Activated CD4-positive, CD25-positive, alpha-beta regulatory T cell treated with anti-CD3 and anti-CD28 coated beads, Interleukin-2, amount 50 U/mL, for 16 hours (primary cell): ENCODE measurements at places on chromosomes 6 and 20.

GRCh38 chr6:41601248-41601549, 37.1 kb upstream of the MDFI start:
- DNase-seq, result no peak

- DNase-seq, result no peak
These were observed 494.7 kb upstream of the MARCKS start for GRCh38 chr6:113362301-113363047.

GRCh38 chr6:70274338-70274737, 28.5 kb downstream of the COL9A1 start:
- no peak for DNase-seq

DNA sequence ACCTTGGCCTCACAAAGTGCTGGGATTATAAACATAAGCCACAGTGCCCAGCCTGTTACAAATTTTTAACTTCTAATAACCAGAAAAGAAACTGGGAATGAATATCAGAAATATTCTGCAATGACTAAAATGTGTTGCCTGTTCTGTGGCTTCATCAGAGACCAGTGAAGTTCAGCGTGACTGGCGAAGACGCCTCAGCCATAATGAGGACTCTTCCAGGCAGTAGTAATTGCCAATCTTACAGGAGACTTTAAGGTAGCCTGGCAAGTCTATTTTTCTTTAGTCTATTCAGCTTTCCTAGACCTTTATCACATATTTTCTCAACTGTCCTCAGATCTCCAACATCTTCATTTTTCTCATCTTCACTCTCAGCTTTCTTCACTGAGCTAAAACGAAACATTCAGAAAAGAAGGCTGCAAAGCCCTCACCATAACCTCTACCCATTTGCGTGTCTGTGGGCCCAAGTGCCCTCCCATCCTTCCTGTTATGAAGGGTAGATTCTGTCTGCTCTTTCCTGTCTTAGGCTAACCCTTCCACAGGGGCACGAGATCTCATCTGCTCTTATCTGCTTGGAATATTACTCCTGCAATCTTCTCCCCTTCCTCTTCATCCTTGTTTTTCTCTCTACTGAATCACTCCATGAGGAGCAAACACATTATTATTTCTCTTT, 42.0 kb upstream of the OLIG3 start:
- no peak for DNase-seq

GRCh38 chr6:127102299-127102698, 16.2 kb upstream of the RSPO3 start:
- no peak for DNase-seq

- no peak for DNase-seq
These were observed 181.1 kb upstream of the SUPT3H start for GRCh38 chr6:45558858-45559257.

DNA sequence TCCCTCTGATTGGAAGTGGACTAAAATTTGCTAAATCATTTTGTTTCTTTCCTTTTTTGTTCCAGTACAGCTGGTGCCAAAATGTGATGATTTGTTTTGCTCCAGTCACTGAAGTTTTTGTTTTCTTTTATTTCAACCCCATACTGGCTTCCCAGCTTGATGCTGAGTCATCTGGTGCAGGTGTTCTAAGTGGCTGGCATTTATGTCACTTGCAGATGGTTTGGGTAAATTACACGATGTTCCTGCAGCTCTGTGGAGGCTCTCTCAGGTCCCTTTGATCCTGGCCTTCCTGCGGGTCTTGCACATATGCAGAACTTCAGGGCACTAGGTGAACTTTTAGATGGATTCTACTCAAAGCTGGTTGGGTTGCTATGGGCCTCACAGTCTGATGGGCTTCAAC, 577.7 kb downstream of the HAO1 start:
- no peak for DNase-seq

DNA sequence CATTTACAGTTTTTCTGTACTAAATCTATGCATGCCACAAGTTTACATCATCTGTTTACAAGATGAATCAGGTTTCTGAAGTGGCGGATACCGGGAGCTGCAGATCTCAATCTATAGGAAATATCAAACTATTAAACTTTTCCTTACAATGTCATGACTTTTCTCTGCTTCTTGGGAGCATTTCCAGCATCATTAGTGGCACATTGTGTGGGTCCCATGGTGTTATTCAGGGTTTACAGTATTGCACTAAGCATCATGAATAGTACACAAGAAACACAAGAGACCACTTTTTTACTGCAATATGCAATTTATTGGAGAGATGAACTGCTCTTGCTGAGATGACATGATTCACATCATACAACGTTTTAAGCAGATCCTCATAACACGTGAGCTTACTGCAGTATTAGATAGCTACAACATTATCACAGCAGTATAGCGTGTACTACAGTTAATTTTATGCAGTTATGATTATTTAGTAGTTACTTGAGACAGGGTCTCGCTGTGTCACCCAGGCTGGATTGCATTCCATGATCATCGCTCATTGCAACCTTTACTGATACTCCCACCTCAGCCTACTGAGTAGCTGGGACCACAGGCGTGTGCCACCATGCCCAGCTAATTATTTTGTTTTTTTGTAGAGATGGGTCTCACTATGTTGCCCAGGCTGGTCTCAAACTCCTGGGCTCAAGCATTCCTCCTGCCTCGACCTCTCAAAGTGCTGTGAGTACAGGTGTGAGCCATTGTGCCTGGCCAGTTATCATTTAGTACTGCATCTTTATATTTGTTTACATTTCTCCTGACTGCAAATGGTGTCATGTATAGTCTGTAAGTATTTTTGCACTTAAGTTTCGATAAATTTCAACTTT, 18.4 kb downstream of the BLTP3A start:
- DNase-seq, result no peak

DNA sequence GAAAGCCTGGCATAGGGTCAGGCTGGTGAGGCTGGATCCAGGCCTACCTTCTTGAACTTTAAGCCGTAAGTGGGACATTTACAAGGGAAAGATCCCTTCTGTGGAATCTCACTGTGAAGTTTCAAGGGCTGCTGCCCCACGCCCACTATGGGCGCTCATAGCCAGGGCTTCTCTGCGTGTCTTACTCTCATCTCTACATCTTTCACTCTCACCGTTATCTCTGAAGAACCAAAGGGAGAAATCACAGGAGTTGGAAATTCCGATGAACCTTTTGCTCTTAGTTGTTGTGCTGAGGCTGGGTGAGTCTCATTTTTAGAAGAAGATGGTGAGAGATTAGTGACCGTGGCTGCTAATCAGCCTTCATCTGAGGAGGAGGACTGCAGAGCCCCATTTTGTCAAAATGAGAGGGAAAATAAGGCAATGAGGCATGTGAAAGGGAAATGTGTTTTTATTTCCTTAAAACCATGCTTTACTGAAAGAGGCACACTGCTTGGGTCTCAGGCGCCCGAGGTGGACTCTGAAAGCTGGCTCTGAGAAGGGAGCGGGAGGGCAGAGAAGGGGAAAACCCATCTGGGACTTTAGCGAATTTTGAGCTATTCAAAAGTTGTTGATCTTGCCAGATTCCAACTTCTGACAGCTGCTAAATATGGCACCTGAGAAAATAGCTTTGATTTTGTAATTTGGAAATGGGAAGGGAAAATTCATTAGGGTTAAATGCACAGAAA, 301.5 kb downstream of the CLIC5 start:
- no peak for DNase-seq

- DNase-seq, result no peak
These were observed 41.5 kb downstream of the MYH7B start for GRCh38 chr20:34997131-34997561.

- DNase-seq, result no peak
These were observed 66.7 kb downstream of the SMAP1 start for GRCh38 chr6:70734381-70734780.

DNA sequence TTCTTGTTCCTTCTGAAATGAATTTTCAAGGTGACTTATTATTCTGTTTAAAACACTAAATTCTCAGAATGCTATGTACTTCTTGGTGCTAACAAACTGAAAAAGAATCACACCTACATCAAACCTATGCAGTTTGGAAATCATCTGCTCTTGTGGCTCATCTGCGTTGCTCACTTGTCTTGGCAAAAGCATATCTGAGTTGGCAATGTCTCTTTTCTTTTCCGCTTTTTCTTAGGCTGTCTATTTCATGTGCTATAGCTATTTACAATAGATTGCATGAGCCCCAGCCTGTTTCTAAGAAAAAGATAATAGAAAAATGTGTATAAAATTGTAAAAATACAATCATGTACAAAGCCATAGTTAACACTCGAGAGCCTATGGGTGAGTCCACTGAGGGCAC, 348.9 kb upstream of the AGPAT4 start:
- DNase-seq, result no peak

DNA sequence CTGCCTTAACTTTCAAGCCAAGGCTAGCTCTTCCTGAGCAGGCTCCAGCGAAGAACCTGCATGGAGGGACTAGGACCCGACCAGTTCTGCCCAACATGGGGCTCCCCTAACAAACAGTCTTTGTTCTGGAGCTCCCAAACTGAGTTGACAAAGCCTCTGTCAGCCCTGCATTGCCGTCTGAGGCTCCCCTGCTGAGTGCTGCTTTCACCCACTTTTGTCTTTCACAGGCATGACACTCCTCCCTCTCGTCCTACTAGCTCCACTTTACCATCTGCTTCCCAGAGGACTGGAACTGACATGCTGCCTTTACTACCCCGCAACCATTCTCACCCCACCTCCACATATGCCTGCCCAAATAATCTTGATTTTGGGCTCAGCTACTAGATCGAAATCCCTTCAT, 45.1 kb upstream of the B4GALT5 start:
- no peak for DNase-seq

GRCh38 chr6:31270788-31271640, 878 bp downstream of the HLA-C start:
- peak; percentile 40 for DNase-seq

- DNase-seq, result no peak
These were observed 415.1 kb downstream of the TFAP2A start for GRCh38 chr6:9999796-10000195.

DNA sequence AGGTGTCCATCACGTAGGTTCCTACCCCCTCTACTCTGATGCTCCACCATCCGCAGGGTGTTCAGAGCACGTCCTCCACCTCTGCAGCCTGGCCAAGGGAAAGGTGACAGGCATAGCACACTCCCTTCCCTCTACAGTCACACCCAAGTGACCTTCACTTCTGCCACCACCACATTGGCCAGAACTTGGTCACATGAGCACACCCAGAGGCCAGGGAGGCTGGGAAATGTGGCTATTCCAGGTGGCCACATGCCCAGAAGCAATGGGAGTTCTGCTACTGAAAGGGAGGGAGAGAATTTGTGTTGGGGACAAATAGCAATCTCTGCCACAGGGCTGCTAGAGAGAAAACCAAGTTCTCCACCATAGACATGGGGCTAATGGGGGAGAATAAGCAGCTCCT, 180.3 kb downstream of the NFATC2 start:
- DNase-seq, result no peak

DNA sequence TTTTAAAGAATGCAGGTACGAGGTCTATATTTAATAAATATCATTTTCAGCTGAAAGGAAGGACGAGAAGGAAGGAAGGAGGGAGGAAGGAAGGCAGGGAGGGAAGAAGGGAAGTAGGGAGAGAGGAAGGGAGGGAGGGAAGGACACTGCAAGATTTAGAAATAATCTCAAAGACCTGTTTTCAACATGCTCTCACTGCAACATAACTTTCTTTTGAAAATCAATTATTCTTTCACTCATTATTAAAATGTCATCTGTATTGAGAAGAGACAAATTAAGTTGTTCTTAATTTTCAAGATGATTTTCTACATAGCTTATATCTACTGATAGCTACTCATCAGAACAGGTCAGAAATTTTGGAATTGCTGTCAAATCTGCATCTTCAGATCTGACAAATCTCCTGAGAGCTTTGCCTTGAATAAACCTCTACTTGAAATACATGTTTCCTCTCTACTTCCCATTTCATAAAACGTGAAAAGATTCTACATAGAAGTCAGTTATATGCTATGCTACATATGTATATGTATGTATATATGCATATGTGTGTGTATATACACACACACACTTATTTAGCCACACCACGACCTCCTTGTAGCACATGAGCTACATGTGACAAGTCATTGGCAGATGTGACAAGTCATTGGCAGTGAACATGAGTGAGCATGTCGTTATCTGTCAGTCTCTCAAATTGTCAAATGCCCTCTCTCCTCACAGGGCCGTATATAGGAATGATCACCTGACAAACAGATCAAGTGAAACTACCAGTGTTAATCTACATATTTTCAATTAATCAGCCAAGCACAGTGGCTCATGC, 241.6 kb downstream of the LY86 start:
- no peak for DNase-seq

GRCh38 chr20:20969701-20970280, 136.4 kb downstream of the LINC00237 start:
- DNase-seq, result no peak

DNA sequence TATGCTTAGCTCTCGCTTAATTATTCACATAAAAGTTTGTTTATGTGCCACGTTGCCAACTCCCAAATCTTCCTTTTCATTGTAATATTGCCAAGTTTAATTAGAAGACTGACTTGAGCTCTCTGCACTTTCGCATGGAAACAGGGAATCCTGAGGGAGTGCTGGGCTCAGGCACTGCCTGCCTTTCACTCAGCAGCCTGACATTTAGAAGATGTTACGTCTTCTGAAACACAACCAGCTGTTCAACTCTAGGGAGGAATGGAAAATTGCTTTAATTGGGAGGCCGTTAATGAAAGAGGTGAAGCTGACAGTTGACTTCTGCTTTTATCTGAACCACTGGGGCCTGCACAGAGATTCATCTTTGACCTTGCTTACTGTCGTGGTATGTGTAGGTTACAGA, 77.4 kb upstream of the MTHFD1L start:
- no peak for DNase-seq

GRCh38 chr6:126050795-126051194, 64.5 kb downstream of the TRMT11 start:
- DNase-seq, result no peak

DNA sequence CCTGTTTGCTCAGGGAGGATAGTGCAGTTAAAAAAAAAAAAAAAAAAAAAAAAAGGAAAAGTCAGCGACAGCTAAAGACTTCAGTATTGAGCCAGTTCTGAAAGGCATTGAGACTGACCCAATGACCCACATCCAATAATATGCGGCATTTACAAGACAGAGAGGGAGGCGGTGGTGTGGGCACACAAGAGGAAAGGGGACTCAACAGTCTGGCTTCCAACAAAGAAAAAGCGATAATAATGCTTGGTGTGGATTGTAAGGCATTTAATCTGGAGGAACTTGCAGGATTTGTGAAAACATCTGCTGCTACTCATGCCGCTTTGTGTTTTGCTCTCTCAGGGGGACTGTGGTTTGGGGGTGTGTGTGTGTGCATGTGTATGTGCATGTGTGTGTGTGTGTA, 784.3 kb upstream of the CHD6 start:
- DNase-seq, result no peak

DNA sequence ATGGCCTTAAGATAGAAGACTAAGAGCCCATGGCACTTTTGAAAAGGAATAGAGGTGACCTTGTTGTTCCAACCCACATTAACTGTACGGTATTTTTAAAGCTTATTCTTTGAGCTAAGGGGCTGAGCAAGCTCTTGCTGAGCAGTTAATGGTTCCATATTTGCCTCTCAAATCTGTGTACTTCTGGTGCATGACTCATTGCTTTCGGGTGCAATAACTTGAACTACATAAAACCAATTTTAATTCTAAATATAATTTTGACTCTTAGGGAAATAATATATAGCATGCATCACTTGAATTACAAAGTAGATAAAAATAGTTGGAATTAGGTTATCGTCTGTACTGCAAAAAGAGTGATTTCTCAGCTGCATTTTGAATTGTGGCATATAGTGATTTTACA, 348.1 kb upstream of the CITED2 start:
- DNase-seq, result no peak

- no peak for DNase-seq
These were observed 40.8 kb upstream of the EPB41L1 start for GRCh38 chr20:36113566-36114250.
